NCI-H510A treated with DMSO at 0.1 percent for 48 hours (cell line): ENCODE measurements at places on chromosomes 13 and 19.

GRCh38 chr19:13797870-13798269 is 2.6 kb downstream of the ZSWIM4 start:
- no peak for DNase-seq

DNA sequence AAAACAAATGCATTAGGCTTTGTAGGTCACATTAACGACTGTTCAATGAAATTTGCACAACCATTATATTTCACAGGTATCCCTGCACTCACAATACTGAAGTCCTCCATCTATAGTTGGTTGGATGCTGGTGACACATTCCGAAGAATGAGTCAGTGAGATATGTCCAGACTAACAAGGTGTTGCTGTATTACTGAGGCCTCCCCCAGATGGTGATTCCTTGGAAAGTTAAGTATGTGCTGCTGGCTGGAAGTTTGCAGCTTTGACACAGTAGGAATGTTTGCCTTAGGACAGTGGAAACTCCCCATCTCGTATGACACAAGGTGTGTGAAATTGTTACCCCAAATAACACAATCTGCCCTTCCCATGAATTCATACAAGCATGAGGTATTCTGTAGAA is 46.6 kb downstream of the FGF14 start:
- no peak for DNase-seq

DNA sequence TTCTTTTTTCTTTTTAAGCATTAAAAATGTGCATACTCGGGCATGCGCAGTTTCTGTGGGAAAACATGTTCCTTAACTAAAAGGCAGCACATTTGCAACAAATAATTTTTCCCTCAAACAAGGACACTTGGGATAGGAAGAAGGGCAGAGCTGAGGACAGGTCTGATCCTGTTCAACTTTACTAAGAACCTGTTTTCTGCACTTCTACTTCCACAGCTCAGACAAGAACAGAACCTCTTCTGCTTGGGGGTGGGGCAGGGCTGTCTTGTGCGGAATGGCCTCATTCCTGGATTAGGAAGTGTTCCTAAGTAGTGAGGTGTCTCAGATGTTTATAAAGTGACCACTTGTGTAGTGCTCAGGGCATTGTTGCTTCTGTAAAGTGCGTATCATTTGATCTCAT is 18.3 kb downstream of the SAFB start:
- no peak for DNase-seq

DNA sequence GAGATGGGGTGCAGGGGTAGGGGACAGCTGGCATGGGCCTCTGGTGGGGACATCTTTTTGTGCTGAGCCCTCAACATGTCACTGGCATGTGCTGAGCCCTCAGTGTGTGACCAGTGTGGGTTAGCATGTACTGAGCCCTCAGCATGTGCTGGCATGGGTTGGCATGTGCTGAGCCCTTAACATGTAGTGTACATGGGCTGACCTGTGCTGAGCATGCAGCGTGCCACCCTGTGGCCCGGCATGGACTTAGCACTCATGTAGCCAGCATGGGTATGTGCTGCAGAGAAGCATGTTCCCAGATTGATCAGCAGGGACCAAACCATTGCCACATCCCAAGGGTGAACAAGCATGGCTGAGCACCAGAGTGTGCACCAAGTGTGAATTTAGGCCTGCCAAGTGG is 11.5 kb downstream of the HIPK4 start:
- DNase-seq = no peak

- DNase-seq = no peak
Measured at GRCh38 chr13:112904436-112904960, 64.5 kb upstream of the MCF2L start.

DNA sequence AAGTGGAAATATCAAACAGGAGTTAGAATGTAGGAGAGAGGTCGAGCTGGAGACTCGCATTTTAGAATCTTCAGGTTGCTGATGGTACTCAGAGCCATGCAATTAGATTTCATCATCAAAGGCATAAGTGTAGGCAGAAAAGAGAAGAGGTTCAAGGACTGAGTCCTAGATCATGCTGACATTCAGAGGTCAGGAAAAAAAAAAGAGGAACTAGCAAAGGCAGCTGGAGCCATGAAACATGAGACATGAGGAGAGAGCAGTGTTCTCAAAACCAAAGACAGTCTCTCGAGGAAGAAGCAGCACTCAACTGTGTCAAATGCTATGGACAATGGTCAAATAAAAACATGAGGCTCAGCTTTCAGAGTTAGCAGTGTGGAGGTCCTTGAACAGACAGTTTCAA is 12.4 kb upstream of the TPP2 start:
- DNase-seq = peak; percentile 51

GRCh38 chr19:34489175-34489574 is 7.6 kb downstream of the WTIP start:
- no peak for DNase-seq

GRCh38 chr19:46744005-46744691 is 1.7 kb upstream of the FKRP start:
- no peak for DNase-seq

- DNase-seq = no peak
Measured at GRCh38 chr19:1267477-1268225, 1.5 kb upstream of the CIRBP start.

DNA sequence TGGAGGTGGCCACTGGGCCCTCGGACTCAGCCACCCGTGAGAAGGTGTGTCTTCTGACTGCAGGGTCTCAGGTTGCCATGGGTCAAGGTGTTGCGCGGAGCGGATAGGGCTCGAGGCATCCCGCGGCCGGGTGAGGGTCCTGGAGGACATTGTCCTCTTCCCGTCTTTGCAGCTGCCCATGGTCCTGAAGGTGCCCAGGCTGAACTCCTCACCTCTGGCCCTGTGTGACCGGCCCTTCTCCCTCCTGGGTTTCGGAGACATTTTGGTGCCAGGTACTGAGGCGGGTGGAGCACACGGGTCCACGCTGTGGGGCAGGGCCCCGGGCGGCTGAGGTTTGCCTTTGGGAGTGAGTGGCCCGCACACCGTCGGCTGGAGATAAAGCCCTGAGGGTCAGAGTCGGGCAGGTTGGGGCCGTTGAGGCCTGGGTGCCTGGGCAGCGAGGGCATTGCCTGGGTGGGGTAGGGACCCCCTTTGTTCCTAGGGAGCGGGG is 15.6 kb upstream of the TMPRSS9 start:
- DNase-seq = no peak

GRCh38 chr19:52694921-52695320 is 39.9 kb downstream of the ZNF611 start:
- no peak for DNase-seq

DNA sequence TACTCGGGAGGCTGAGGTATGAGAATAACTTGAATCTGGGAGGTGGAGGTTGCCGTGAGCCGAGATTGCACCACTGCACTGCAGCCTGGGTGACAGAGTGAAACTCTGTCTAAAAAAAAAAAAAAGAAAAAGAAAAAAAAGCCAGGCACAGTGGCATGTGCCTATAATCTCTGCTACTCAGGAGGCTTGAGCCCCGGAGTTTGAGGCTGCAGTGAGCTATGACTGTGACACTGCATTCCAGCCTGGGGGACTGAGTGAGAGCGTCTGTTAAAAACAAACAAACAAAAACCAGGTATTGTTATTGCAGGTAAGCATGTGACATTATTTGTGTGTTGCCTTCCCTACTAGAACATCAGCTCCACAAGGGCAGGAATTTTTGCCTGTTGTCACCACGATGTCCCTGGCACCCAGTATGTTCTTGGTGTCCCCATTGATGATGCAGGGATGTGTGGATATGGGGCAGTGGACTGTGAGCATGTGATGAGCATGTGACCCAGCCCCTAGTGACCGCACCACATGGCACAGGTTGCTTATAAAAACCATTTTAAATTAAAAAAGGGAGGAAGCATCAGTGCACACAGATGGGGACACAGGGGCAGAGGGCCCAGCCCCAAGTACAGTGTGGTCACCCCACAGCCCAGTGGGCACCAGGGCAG is 1.6 kb upstream of the KANK2 start:
- no peak for DNase-seq

DNA sequence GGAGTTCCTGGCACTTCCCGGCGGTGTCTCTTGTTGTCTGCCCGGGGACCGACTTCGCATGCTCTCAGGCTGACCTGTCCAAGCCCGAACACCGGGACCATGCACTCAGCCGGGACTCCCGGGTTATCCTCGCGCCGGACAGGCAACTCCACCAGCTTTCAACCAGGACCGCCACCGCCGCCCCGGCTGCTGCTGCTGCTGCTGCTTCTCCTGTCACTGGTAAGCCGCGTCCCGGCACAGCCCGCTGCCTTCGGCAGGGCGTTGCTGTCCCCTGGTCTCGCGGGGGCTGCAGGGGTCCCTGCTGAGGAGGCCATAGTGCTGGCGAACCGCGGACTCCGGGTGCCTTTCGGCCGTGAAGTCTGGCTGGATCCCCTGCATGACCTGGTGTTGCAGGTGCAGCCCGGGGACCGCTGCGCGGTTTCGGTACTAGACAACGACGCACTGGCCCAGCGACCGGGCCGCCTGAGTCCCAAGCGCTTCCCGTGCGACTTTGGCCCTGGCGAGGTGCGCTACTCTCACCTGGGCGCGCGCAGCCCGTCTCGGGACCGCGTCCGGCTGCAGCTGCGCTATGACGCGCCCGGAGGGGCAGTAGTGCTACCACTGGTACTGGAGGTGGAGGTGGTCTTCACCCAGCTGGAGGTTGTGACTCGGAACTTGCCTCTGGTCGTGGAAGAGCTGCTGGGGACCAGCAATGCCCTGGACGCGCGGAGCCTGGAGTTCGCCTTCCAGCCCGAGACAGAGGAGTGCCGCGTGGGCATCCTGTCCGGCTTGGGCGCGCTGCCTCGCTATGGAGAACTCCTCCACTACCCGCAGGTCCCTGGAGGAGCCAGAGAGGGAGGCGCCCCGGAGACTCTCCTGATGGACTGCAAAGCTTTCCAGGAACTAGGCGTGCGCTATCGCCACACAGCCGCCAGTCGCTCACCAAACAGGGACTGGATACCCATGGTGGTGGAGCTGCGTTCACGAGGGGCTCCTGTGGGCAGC is 661 bp downstream of the FREM2 start:
- no peak for DNase-seq

GRCh38 chr13:59360108-59360507 is 803.6 kb downstream of the DIAPH3 start:
- no peak for DNase-seq

DNA sequence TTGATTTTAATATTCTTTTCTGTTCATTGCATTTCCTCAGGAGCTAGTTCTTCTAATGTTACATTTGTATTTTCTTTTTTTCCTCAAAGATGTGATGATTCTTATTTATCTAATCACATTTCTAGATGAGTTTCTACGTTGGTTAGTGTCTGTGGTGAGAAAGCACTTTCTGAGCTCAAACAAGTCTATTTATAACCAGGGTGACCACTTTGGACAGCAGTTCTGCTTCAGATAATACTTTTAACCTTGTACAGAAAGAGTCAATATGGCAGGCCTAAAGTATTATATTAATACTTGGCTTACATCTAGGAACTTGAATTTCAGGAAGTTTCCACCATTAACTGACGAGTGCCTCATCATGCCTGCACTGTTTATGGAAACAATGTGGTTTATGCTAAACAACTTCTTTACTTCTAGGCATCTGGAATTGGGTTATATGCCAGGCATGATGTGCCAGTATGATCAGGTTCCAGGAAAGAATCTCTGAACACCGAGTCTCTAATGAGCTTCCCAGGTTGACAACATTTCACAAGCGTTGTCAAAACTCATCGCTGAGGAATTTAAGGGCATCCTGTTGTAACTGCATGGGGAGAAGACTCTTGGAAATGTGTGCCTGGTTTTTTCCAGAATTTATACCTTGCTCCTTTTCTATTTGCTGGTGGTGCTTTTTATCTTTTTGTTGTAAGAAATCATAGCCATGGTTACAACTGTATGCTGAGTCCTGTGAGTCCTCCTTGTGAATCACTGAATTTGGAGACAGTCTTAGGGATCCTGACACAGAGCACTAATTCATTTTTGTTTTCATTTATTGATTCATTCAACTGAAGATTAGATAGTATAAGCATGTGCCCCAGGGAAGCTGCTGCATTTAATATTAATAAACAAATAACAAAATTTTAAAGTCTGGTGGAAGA is 344.4 kb upstream of the PCDH9 start:
- no peak for DNase-seq

DNA sequence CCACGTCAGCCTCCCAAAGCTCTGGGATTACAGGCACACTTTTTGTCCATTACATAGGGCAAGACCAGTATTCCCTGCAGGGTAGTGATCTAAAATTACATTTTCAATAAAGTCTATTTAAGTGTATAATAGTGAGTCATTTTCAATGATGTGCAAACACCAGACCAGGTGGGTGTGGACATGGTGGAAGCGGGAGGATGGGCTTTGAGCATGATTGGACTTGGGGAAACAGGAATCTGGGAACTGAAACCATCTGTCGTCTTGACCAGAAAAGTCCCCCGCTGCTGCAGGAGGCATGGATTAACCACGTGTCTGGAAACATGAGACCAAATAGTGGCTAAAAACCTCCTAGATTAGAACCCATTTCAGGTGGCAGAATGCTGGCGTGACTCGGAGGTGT is 4.9 kb downstream of the FXYD3 start:
- DNase-seq = no peak

DNA sequence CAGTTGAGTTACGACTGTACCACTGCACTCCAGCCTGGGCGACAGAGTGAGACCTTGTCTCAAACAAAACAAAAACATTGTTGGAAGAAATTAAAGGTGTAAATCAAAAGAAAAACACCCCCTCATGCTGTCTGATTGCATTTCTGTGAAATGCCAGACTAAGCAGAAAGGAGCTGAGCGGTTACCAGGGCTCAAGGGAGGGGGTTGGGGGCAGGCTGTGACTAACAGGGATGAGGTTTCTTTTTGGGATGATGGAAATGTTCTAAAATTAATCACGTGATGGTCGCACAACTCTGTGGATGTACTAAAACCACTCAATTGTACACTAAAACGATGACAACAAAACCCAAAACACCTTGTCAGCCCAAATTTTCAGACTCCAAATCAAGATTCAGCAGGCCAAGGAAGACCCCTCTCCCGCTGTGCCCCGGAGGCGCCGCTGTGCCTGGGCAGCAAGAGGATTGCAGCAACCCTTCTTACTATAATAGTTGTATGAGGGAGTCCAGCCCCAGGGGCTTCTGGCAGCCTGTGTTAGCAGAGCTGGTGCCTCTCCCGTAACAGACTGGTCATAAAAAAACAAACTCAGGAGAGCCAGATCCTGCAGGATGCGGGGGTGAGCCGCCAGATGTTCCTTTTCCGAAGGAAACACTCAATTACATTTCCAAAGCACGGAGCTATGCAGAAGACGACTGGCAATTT is 20.9 kb downstream of the CAPS start:
- no peak for DNase-seq

DNA sequence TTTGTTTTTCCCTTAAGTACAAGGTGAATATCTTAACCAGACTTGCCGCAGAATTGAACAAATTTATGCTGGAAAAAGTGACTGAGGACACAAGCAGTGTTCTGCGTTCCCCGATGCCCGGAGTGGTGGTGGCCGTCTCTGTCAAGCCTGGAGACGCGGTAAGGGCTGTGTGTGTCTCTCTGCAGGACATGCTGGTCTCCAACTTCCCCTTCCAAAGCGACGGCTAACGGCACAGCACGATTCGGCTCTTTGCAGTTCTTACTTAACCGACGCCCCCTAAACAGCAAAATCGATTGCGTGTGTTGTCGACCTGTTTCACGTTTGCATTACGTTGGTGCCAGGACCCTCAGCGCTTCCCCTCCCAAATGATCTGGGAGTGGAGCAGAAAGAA is 73.2 kb downstream of the GGACT start:
- DNase-seq = no peak

GRCh38 chr19:10104665-10105508 is 1.3 kb upstream of the PPAN start:
- no peak for DNase-seq
